Right renal pelvis (tissue), 4 donors: ENCODE measurements at places on chromosomes 1 and 21. TPM values are rescaled to one million over a fixed set of nuclear protein-coding genes. Genes with fewer than 3 reads are reported as not detected.

GBP2 gene
- polyA plus RNA-seq, result 1.9 TPM

SMPDL3B gene
- polyA plus RNA-seq, result 12.4 TPM

SEMA4A gene
- 18.2 TPM for polyA plus RNA-seq

BNIPL gene
- polyA plus RNA-seq, result 4.9 TPM

RHCE gene
- 1.2 TPM for polyA plus RNA-seq

DTL gene
- polyA plus RNA-seq, result 19.6 TPM

FCN3 gene
- polyA plus RNA-seq, result 1.8 TPM

PRAMEF8 gene
- polyA plus RNA-seq, result not detected

SLC25A34 gene
- 3.1 TPM for polyA plus RNA-seq

FAAH gene
- 17.7 TPM for polyA plus RNA-seq

OR14K1 gene
- polyA plus RNA-seq, result not detected

APCS gene
- not detected for polyA plus RNA-seq

NR0B2 gene
- polyA plus RNA-seq, result 1.2 TPM

C1orf53 gene
- 3.8 TPM for polyA plus RNA-seq

TCP10L gene
- polyA plus RNA-seq, result 2.1 TPM

ATP6V1G3 gene
- 9.7 TPM for polyA plus RNA-seq

CFHR4 gene
- polyA plus RNA-seq, result not detected

CACNA1S gene
- 0.37 TPM for polyA plus RNA-seq

FMOD gene
- 58.0 TPM for polyA plus RNA-seq

INSRR gene
- polyA plus RNA-seq, result 2.8 TPM

URB2 gene
- 6.9 TPM for polyA plus RNA-seq

SPATA21 gene
- 0.17 TPM for polyA plus RNA-seq

LCE6A gene
- polyA plus RNA-seq, result not detected

RAD54L gene
- polyA plus RNA-seq, result 10.9 TPM

NTMT2 gene
- polyA plus RNA-seq, result not detected

F13B gene
- not detected for polyA plus RNA-seq

TFF2 gene
- polyA plus RNA-seq, result not detected

OR10J1 gene
- 0.03 TPM for polyA plus RNA-seq

IQGAP3 gene
- polyA plus RNA-seq, result 11.6 TPM

C1orf94 gene
- polyA plus RNA-seq, result 0.10 TPM

CCDC17 gene
- 2.0 TPM for polyA plus RNA-seq

CYYR1 gene
- 74.8 TPM for polyA plus RNA-seq

RGS16 gene
- polyA plus RNA-seq, result 2.4 TPM
